ENCODE measurements at places on chromosomes 7 and 10. TPM values are rescaled to one million over a fixed set of nuclear protein-coding genes. Genes with fewer than 3 reads are reported as not detected.

The FAM131B gene
- 0.43 TPM for total RNA-seq

The CTAGE15 gene
- not detected for total RNA-seq

The ANAPC16 gene
- 12.7 TPM for total RNA-seq

The STEAP2 gene
- 18.5 TPM for total RNA-seq

DNA sequence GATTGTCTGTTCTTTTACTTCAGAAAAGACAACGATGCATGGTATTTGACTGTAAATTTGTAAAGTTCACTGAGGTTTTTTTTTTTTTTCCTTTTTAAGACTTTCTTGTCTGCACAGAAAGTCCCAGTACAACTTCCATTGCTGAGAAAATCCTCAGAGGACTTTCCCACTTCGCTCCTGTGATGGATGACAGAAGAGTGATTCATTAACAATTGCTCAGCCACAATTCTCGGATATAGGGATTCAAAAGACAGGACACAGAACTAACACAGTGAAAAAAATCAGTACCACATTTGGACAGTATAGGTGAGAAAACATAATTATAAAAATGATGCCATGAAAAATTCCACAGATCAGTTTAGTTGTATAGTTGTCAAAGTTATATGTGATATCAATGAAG lies 48.0 kb downstream of the SEC23IP start:
- H3K27ac ChIP-seq = no peak overlapping the region
- no peak for DNase-seq
- no peaks in the 10 kb centered on the region for H3K4me1 ChIP-seq
- H3K36me3 ChIP-seq = peaks cover 93% of the 10 kb centered on the region
- no peaks in the 10 kb centered on the region for H3K27me3 ChIP-seq

GRCh38 chr10:127569210-127569609 lies 20.1 kb downstream of the NPS start:
- no peak overlapping the region for H3K4me3 ChIP-seq
- no peaks in the 10 kb centered on the region for H3K27me3 ChIP-seq
- H3K36me3 ChIP-seq = no peaks in the 10 kb centered on the region
- DNase-seq = no peak

DNA sequence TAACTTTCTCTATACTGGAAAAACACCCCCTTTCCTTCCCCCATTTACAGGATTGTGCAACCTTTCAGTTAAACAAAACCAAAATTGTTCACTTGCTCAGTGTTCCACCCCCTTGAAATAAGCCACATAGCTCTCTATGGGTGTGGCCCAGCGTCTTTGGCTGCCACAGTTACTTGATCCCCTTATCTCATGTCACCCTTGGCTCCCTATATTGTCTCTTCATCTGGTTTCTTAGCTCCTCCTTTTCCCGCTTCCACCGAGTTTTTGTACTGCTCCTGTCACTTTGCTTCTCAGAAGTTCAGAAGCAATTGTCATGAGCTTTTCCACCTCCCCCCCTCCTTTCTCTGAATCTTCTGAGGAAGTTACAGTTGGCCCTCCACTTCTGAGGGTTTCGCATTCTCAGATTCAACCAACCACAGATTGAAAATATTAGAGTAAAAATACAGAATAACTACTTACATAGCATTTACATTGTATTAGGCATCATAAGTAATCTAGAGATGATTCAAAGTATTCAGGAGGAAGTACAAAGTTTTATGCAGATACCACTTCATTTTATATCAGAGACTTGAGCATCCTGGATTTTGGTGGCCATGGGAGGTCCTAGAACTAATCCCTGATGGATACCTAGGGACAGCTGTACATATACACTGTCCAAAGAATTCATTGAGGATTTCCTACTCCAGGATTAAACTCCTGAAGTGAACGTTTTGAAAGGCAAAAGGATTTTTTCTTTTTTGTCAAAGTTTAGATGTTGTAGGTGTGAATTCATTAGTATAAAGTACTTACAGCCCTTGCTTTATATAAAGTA lies 60.4 kb downstream of the ADD3 start:
- H3K36me3 ChIP-seq = no peaks in the 10 kb centered on the region
- H3K27me3 ChIP-seq = no peaks in the 10 kb centered on the region
- H3K27ac ChIP-seq = peak overlapping the region; percentile 81
- H3K4me1 ChIP-seq = peaks cover 69% of the 10 kb centered on the region
- H3K4me3 ChIP-seq = no peak overlapping the region

DNA sequence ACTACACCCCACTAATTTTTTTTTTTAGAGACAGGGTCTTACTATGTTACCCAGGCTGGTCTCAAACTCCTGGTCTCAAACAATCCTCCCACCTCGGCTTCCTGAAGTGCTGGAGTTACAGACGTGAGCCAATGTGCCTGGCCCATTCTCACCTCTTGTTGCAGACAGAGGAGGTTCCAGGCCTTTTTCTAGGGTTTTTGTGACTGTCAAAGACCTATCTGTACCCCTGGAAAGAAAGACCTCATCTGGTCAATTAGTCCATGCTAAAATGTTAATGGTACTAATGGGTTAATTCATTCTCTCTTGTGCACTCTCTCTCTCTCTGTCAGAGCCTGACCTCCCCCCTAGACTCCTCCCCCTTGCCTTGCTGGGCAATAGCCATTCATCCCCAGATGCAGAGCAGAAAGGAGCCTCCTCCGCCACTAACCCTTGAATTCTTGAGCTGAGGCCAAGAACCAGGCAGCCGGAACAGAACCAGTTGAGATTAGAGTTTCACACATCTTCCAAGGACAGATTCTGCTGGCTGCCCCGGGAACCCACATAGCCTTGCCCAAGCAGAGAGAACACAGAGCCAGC lies 209.7 kb downstream of the SKIDA1 start:
- no peaks in the 10 kb centered on the region for H3K36me3 ChIP-seq
- no peaks in the 10 kb centered on the region for H3K27me3 ChIP-seq
- peak overlapping the region; percentile 46 for H3K27ac ChIP-seq
- no peak overlapping the region for H3K4me3 ChIP-seq

DNA sequence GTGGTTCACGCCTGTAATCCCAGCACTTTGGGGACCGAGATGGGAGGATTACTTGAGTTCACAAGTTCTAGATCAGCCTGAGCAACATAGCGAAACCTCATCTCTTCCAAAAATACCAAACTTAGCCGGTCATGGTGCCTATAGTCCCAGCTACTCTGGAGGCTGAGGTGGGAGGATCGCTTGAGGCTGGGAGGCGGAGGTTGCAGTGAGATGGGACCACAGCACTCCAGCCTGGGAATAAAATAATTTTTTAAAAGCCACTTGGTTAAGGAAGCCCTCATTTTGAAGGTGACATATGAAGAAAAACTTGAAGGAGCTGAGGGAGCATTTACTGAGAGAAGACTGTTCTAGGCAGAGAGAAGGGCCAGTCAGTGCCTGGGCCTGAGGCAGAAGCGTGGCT lies 4.2 kb upstream of the EZH2 start:
- no peaks in the 10 kb centered on the region for H3K27me3 ChIP-seq
- H3K4me3 ChIP-seq = no peak overlapping the region
- no peak for DNase-seq
- peaks cover 4% of the 10 kb centered on the region for H3K4me1 ChIP-seq
- H3K27ac ChIP-seq = no peak overlapping the region

- peak; percentile 69 for DNase-seq
- no peaks in the 10 kb centered on the region for H3K27me3 ChIP-seq
- no peaks in the 10 kb centered on the region for H3K4me1 ChIP-seq
- no peak overlapping the region for H3K27ac ChIP-seq
Measured at GRCh38 chr10:75926763-75927162, 495.3 kb downstream of the LRMDA start.

Data from stomach (tissue), 19 donors.